NCI-H2029 treated with DMSO at 0.1 percent for 48 hours (cell line): ENCODE measurements at places on chromosomes 7 and 10.

- no peak for DNase-seq
These were observed 171.5 kb upstream of the ADCY1 start for GRCh38 chr7:45402480-45403218.

- peak; percentile 29 for DNase-seq
These were observed 95.6 kb downstream of the OSBPL3 start for GRCh38 chr7:24884401-24884800.

DNA sequence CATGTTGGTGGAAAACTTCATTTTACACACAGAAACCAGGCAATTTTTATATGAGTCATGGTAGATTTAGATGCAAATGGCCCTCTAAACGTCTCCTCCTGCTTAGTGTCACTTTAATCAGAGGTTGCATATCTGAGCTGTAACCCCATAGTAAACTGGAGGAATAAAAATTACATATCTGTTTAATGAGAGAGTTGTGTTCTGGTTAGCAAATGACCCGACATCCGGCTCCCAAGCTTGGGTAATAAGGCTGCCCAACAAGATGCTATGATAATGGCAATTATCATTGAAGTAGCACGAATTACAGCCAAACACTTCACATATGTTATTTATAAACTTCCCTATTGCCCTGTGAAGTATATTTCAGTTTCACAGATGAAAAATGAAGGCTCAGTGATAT lies 10.6 kb upstream of the ADAM12 start:
- no peak for DNase-seq

GRCh38 chr7:47179812-47180515 lies 401.9 kb downstream of the TNS3 start:
- DNase-seq: peak; percentile 70

DNA sequence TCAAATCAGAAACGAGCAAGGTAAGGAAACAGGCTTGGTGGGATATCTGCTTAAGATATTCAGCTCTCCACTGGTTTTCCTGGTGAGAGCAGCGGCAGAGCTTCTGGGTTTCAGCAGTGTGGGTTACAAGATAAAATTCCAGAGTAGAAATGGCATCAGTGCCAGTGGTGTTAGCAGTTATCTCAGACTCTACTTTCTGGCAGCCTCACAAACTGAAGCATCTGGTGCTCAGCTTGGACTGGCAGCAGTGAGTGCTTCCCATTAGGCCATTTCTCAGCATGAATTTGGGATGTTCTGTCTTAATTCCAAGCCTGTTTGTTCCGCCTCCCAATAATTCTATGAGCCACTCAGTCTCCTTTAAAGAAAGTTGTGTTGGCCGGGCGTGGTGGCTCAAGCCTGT lies 6.9 kb upstream of the GSTO2 start:
- no peak for DNase-seq

DNA sequence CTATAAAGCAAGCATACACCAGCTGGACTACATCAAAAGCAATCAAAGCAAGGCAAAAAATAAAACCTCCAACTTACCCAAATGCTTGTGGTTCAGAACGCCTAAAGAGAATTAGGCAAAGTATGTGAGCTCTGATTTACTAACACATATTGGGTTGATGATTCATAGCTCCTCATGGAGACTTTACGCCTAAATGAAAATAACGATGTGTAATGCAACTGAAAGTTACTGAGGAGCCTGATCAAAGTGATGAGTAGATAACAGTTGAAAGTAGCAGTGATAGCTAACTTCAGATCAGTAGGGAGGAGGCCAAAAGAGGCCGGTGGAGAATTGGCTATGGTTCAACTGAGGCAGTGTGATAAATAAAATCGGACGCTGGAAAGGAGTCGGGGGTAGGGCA lies 85.0 kb downstream of the MPP7 start:
- DNase-seq: no peak

DNA sequence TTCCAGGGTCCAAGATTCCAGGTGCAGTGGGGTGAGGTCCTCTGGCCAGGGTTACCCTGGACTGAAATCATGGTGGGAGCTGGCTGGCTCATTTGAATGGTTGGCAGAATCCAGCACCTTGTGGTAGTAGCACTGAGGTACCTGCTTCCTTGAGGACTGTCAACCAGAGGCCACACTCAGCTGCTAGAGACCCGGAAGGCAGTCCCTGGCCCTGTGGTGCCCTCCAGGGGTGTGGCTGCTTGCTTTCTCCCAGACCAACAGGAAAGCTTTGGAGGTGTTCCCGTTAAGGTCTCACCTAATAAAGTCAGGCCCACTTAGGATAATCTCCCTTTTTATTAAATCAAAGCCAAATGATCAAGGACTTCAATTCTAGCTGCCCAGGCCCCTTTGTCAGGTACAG lies 107.7 kb upstream of the GDF10 start:
- DNase-seq: no peak

DNA sequence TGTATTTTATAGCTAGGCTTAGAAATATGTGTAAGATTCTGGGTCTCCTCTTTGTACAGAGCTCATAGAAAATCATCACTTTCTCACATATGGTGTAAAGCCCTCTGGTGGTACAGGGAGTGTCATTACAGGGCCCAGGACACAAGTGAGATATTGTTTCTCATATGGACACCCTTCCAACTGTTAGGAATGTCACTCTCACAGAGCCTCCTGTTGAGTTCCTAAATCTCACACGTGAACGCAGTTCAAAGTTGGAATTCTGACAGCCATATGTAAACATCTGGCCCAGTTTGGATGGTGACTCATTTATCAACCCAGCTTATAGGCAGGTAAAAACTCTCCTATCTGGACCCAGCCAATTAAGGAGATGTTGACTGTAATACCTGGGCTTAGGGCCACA lies 35.4 kb upstream of the ZNF107 start:
- DNase-seq: no peak

- DNase-seq: no peak
These were observed 6.2 kb downstream of the OPALIN start for GRCh38 chr10:96352582-96352981.

DNA sequence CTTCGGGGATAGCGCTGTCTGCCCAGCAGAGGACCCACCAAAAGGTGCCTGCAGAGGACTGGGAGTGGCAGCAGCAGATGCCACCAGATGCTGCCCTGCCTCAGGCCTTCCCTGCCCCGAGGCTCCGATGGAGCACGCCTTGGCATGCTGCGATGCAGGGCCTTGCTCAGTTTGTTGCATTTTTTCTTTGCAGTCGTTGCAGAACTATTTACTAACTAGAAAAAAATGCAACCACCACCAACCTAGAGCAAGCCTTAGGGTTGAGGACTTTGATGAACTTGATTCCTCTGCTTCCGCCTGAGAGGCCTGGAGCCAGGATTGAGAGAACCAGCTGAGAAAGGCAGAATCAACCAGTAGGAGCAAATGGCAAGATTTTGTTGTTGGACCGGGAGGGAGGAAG lies 585.6 kb upstream of the MKI67 start:
- DNase-seq: no peak

- no peak for DNase-seq
These were observed 137.7 kb downstream of the WNT2 start for GRCh38 chr7:117185124-117185523.

- no peak for DNase-seq
These were observed 23.6 kb downstream of the C10orf71 start for GRCh38 chr10:49322371-49323170.

GRCh38 chr7:142812437-142813215 lies 41.9 kb downstream of the PRSS2 start:
- no peak for DNase-seq

DNA sequence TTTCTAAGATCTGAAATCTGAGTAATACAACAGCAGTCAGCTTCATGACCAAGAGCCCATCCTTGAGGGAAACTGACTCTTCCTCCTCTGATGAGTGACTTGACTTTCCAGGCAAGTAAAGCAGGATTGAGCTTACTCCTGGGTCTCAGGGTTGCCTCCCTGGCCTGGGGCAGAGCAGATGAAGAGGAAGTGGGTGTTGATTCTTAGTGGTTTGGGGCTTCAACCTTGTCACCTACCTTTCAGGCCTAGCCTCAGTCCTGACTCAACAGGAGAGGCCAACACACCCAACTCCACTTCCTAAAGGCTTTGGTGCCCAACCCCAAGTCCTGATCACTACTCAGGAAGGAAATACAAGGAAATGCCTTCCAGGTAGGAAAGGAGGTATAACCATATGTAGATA lies 54.1 kb downstream of the KCNMA1 start:
- no peak for DNase-seq

DNA sequence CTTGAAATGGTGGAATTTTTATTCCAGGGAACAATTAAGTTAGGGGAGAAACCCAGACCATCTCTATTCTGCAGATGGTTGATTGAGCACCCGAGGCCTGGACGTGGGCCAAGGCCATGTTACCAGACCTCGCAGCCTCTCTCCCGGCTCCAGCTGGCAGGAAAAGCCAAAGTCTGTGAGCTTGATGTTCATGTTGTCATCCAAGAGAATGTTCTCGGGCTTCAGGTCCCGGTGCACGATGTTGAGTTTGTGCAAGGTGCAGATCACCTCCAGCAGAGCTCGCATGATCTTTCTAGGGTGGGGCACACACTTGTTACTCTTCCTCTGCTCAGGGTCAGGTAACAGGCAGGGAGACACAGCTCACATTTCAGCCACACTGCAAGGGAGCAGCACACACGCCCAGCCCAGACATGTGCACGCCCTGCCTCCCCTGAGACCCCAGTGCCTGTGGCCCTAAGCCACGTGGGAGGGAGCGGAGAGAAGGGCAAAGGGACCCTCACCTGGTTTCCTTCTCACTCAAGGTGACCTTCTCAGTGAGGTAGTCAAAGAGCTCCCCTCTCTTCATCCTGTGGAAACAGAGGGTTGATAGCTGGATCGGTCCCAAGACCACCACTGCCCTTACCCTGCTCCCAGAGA lies 9.5 kb downstream of the PHKG1 start:
- peak; percentile 20 for DNase-seq

DNA sequence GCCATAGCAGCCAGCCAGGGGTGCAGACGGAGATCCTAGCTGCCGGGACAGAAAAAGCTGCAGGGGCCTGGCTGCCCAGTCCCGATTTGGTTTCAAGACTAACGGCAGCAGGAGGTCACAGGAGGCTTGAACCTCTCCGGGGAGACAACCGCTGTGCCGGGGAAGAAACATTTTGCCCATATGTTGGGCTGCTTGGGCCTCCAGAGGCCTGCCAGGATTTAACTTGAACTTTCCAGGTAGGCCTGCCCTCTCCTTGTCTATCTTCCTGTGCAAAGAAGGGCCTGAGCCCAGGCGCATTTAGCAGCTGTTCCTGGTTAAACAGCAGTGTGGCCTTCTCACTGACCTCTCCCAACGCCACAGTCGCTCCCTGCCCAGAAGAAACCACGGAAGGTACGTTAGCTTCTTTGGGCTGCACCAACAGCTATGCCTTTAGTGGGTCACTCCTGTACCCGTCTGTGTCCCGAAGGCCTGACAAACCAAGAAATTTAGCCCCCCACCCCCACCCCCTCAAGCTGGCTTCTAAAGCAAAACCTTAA lies 17.1 kb upstream of the PTF1A start:
- DNase-seq: no peak

GRCh38 chr7:86788948-86789347 lies 145.2 kb downstream of the GRM3 start:
- DNase-seq: no peak

DNA sequence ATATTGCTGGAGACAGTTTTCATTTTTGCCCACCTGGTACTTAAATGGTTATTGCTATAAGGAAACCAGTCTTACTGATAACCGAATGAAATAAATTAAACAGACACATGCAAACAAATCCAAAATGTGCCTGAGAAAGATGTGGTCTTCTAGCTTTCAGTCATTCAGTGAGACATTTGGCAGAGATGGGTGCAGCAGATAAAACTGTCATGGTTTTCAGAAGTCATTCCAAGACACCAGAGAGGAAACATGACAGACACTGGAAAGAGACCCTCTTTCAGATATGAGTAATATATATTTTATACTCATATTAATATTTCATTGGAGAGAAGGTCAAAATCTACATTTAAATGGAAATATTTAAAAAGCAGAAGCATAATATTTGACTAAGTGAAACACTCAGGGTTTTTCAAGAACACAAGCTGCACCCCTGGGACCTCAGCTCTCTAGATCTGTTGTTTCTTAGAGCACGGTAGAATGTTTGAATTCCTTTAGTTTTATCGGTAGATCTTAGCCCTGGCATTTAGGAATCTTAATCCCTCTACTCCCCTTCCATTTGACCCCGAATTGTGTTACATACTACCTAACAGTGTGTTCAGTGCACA lies 246.1 kb downstream of the AUTS2 start:
- no peak for DNase-seq

DNA sequence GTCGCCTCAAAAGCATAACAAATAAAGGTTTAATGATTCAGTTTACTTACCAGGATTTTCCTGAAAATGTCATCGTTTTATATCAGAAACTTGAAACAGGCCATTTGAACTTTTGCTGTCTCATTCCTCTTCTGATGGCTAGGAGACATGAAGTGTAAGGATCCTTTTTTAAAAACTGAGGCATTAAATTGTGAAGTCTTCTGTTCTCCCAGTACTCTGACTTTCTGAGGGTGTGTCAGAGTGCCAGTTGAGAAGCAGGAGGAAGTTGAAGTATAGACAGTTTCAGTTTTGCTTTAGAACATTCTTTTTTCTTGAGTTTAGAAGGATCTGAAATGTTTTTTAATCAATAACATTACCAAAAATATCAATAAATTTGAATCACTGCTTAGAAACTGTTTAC lies at the start of gene SAMD9L:
TSS of gene SAMD9L (minus strand) at position 242 of the 400 bp plus-strand sequence. CDS start 12,414 bp downstream, outside the sequence.
- no peak for DNase-seq

DNA sequence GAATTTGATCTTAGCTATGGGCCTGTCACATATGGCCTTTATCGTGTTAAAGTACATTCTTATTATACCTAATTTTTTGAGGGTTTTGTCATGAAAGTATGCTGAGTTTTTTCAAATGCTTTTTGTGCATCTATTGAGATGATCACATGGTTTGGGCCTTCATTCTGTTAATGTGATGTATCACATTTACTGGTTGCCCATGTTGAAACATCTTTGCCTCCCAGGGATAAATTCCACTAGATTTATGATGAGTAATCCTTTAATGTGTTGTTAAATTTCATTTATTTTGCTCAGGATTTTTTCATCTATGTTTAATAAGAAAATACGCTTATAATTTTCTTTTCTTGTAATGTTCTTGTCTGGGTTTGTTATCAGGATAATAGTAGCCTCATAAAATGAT lies 442.0 kb downstream of the MDFIC start:
- DNase-seq: no peak

DNA sequence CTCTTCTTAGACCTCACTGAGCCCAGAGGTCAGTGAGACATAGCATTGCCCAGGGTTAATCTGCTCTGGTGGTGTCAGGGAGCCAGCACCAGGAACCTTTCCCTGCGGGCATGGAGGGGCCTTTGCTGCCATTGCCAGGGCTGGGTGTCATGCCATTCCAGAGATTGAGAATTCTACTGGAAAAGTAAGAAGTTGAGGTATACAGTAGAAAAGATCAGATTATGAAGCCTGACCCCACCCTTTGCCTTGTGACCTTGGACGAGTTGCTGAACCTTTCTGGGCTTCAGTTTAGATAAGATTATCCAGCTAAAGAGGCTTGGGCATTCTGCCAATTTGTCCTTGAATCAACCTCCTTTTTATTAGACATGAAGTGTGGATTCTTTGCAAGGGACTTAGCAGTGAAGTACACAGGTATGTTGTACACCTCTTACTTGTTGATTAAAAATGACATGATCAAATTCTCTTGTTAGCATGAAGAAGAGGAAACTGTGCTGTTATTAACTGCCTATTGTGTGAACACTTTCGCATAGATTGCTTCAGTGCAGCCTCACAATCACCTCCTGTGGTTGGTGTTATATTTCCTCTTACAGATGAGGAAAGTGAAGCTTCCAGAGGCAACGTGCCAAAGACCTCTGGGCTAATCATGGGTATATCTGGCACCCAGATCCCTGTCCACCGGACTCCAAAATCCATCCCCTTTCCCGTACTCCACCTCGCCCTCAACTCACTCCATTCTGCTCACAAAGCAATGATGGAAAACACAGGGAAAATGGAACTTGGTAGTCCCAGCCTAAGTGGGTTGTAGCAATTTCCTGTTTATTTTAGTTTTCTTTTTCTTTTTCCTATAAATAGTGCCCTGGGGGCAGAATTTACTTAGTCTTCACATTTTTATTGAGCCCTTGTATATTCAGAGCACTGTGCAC lies 151.3 kb downstream of the CAMK1D start:
- peak; percentile 67 for DNase-seq
